ENCODE measurements at places on chromosomes 2 and 18.

DNA sequence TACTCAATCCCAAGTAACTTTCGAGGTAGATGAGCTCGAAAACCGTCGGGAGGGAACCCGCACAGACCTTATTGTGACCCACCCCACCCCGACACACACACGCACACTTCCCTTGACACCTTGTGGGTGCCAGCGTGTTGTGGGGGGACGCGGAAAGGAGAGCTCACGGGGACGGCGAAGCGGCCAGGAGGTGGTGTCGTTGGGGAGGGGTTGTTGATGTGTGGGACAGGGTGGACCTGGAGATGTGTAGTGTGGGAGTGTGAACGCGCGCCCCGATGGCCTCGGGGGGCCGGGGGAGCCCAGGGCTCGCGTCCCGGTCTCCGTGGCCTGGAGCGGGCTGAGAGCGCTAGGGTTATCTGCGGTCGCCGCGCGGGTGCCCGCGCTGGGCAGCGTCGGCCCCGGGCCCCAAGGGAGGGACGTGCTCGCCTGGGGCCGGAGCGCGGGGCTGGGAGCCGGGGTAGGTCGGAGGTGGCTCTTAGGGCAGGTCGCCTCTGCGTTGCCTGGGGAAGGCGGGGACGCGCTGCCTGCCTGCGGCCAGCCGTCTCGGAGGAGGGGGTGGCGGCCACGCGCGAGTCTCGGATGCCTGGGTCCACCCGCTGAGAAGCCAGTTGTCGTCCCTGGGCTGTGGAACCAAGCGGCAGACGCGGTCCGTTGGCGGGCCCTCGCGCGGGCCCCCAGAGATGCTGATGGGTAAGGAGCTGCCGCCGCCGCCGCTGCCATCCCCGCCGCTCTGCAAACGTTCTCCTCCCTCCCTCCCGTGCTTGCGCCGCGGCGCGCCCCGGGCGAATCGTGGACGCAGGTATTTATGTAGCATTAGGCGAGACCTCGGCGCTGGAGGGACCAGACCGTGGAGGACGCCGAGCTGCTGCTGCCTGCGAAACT lies 1.6 kb downstream of the KLHL29 start:
- DNase-seq = no peak

DNA sequence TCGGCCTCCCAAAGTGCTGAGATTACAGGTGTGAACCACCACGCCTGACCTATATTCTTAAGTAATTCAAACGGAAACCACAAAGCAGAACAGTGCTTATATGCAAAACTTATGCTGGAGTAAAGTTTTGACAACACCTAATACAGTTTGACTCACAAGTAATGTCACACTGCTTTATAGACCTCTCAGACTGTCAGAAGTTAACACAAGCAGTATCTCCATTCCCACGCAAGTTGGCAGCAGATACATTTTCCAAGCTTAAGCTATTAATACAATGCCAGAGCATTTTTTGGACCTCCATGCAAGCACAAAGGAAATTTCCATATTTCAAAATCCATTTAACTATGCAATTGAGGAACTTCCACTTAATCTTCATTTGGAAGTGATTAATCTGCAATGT lies 21.0 kb upstream of the SANBR start:
- DNase-seq = no peak

DNA sequence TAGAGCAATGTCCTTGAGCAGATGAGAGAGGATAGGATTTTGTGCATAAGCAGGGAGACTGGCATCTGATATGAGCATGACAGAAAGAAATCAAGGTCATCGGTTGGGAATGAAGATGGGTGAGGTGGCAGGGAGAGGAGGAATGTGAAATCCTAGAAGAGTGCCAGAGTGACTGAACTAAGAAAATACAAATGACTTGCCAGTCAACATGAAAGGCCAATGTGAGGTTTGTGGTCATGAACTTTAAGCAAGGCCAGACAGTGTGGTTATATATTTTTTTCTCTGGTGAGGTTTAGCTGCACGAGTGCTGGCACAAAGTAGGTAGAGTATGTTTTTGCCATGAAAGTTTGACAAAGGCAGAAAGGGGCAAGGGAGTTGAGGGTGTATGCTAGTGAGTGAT lies 21.2 kb downstream of the QPCT start:
- DNase-seq = no peak

DNA sequence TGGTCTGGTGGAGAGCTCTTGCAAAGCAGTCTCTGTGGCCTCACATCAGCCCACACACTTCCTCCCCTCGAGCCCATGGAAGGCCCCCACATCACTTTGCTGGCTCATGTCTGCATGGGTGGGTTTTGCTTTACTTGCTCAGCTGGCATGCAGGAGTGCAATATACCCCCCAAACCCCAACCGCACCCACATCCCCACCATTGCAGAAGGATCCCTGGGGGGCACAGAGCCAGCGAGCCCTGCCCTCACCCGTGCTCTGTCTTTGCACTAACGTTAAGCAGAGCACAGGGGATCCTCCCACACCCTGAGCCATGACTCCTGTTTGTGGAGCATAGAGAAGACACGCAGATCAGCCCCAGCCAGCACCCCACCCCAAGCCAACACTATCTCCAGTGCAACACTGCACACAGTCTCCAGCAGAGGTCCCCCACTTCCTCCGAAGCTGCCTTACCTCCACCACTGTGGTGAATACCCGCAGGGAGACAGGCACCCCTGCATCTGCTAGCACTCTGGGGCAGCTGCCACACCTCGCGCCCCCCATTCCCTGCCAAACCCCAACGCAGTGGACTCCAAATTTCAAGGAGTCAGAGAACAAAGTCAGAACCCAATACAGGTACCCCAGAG lies 177.8 kb upstream of the RGPD4 start:
- no peak for DNase-seq

GRCh38 chr2:59301466-59302402 lies 1060.6 kb upstream of the FANCL start:
- peak; percentile 35 for DNase-seq

DNA sequence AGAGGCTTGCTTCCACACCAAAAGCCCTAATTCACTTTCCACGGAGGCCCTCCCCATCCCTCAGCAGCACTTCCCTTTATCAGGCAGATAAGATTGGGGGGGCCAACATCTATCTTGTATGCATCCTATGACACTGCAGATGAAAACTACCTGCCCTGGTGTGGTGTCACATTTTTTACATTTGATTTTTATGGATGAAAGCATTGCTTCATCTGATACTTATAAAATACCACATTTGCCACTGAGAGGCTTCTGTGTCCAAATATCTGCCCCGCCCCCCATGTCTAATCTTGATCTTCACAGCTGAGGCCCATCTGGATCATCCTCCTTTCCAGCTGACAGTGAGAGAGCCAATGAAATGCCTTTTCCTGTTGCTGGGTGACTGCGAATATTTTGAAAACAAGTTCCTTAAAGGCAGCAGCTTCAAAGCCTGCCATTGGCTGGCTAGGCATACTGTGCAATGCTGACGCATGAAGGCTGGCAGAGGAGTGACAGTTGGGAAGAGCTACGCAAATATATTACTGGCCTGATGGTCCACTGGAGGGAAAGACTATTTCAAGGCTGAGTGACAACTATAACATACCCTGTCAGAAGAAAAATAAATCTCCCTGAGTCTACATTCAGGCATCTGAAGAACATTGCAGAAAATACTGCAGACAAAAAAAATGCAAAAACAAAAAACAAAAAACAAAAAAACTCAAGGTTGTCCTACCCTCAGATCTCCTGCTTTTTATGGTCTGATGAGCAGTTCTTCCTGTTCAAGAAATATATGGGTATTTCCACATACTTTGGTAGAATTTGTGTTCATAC lies 318.7 kb downstream of the PDE11A start:
- peak; percentile 18 for DNase-seq

GRCh38 chr2:7800031-7800430 lies 881.8 kb upstream of the ID2 start:
- DNase-seq = no peak

- no peak for DNase-seq
Measured at GRCh38 chr2:235350234-235350633, 143.6 kb upstream of the AGAP1 start.
